ENCODE measurements at places on chromosomes 11 and 22. TPM values are rescaled to one million over a fixed set of nuclear protein-coding genes. Genes with fewer than 3 reads are reported as not detected.

The CD81 gene
- 346 TPM for total RNA-seq

The POU2AF2 gene
- not detected for total RNA-seq

GRCh38 chr11:95531116-95531515 lies 258.5 kb downstream of the FAM76B start:
- no peak overlapping the region for H3K4me3 ChIP-seq
- no peak overlapping the region for H3K27ac ChIP-seq
- H3K4me1 ChIP-seq = no peaks in the 10 kb centered on the region
- no peaks in the 10 kb centered on the region for H3K27me3 ChIP-seq
- DNase-seq = peak; percentile 7

GRCh38 chr11:12390687-12391110 lies 13.3 kb downstream of the PARVA start:
- no peaks in the 10 kb centered on the region for H3K27me3 ChIP-seq
- H3K27ac ChIP-seq = no peak overlapping the region
- peaks cover 2% of the 10 kb centered on the region for H3K36me3 ChIP-seq
- 0 out of 2 replicates have a peak, but pooled peaks cover 3% of the 10 kb centered on the region for H3K4me1 ChIP-seq
- no peak for DNase-seq
- H3K4me3 ChIP-seq = no peak overlapping the region

DNA sequence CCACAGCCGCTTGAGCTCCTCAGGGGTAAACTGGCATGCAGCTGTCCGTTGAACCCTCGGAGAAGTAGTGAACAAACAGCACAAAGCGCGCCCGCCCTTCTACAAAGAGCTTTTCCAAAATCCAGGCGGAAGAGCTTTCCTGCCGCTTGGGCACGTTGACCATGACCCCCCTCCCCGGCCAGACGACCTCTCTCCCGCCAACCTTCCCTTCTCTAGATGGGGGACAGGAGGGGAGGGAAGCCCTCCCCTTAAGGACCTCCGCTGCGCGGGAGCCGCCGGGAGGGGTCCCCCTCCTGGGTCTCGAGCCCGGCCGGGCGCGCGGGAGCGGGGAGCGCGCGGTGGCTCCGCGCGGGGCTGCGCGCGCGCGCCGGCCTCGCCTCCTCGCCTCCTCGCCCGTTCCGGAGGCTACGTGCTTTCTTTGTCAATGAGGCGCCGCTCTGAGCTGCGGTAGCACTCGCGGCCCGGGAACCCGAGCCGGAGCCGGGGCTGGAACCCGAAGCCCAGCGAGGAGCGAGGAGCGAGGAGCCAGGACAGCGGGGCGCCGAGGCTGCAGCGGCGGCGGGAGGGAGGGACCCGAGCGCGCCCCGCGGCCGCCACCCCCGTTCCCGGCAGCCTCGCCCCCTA lies 118.6 kb downstream of the HIPK3 start:
- H3K27ac ChIP-seq = no peak within 1 kb of the TSS
- H3K36me3 ChIP-seq = no peaks in the 10 kb centered on the region
- H3K4me1 ChIP-seq = peaks cover 7% of the 10 kb centered on the region
- H3K4me3 ChIP-seq = peak within 1 kb of the TSS; percentile 61
- DNase-seq = peak; percentile 73
- peaks cover 46% of the 10 kb centered on the region for H3K27me3 ChIP-seq
